Naive thymus-derived CD8-positive, alpha-beta T cell (primary cell): ENCODE measurements at places on chromosomes 7 and 10. TPM values are rescaled to one million over a fixed set of nuclear protein-coding genes. Genes with fewer than 3 reads are reported as not detected.

DNA sequence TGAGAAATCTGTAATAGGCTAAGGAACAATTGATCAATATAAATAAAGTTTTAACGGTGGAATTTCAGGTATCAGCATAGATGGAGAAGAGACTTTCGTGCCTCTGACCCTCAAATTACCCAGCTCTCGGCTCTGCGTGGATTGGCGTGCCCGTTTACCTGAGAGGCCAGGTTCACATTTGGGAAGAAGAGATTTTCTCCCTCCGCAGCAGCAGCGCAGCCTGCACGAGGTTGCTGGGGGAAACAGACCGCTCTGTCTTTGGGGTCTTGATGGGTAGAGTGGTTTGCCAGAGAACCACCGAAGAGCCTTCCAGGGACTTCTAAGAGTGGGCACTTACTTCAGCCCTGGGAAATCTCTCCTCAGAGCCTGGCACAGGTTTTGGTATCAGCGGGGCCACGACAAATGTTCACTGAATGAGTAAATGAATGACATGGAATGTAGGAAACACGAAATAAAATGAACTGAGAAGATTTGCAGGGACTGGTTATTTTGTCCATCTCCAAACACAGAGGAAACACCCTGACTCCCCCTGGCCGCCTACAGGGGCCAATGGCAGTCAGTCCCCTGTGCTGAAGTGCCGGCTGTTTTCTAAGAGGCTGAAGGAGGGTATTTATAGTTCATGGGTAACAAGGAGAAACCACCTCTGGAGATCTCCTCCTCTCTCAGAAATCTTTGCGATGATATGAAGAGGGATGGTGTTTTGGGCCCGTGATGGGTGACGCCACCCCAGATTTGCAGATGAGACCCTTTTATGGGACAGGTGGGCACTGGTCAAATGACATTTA, 338.5 kb downstream of the ADARB2 start:
- no peak for DNase-seq

DNA sequence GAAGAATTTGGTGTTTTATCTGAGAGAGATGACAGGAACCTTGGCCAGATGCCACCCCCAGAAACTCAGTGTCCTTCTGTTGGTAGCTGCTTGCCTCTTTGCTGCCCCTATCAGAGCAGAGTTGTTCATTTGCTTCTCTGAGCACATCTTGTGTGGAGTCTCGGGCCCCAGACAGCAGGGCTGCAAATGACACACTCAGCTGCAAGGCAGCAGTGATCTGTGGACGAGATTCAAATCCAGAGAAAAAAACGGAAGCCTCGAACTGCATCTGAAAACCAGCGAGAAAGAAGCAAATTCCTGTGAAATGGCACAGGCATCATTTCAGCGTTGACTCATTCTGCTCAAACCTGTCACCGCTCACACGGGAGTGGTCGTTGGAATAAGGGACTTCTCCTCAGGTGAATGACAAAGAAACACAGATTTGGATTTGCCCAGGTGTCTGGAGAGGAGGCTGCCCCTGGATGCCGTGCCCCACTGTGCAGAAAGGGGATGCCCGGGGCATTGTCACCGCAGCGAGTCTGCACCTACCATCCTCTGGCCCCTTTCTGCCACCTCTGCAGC, 144.7 kb downstream of the PFKFB3 start:
- peak; percentile 66 for DNase-seq

GRCh38 chr7:158351481-158351880, 236.1 kb downstream of the PTPRN2 start:
- DNase-seq = no peak

DNA sequence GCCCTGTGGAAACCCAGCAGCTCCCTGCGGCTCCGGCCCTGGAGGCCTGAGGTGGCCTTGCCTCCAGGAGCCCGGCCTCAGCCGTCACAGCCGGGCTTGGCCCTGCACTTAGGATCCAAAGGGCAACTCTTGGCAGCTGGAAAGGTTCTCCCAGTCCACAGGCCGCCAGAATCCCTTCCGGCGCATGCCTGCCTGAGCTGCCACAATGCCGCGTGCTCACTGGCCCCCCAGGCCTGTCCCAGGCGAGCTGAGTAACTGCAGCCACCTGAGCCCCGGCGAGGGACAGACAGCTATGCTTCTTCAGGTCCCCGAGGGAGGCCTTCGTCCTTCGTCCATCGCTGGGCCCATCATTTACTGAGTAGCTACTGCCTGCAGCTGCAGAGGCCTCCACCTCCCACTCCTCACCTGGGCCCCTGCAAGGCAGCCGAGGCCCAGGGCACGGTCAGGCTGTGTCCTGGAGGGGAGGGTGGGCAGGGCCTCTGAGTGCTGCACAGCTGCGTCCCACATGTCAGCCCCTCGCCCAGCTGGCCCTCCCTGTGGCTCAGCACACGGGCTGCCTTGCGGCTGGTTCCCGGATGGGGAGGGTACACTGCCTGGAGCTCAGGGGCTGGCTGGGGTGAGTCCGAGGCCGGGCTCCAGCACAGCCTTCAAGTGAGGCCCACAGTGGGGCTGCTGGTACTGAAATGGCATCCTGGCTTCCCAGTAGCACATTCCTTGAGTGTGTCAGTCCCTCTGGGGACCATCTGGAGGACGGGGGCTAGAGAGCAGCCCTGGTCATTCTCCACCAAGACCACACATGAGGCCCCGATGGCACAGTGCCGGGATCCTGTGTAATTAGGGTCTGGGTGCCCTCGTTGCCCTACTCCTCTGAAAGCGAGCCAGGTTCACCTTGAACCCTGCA, 172.5 kb downstream of the ELFN1 start:
- no peak for DNase-seq

The HELLS gene
- 6.3 TPM for polyA plus RNA-seq
